ENCODE measurements at places on chromosomes 12 and 14. TPM values are rescaled to one million over a fixed set of nuclear protein-coding genes. Genes with fewer than 3 reads are reported as not detected.

Gene ADAM21
- total RNA-seq = under 0.01 TPM

Gene SLC17A8
- total RNA-seq = under 0.01 TPM

Gene KCNH3
- 0.09 TPM for total RNA-seq

Gene AHNAK2
- 4.9 TPM for total RNA-seq

Gene NUDT14
- total RNA-seq = 80.1 TPM

Gene NAV3
- 8.6 TPM for total RNA-seq

Gene VASH1
- 8.3 TPM for total RNA-seq

Gene HOXC10
- total RNA-seq = not detected

Gene CISTR
- not detected for total RNA-seq

Gene PRB3
- not detected for total RNA-seq

Gene RGS6
- total RNA-seq = not detected

Gene ZNF641
- 1.5 TPM for total RNA-seq

Gene OTUB2
- total RNA-seq = 0.60 TPM

Gene COQ5
- total RNA-seq = 17.3 TPM

Gene FOXN4
- total RNA-seq = not detected

Gene G2E3
- 8.2 TPM for total RNA-seq
